LoVo (cell line): ENCODE measurements at places on chromosomes 3 and 15.

DNA sequence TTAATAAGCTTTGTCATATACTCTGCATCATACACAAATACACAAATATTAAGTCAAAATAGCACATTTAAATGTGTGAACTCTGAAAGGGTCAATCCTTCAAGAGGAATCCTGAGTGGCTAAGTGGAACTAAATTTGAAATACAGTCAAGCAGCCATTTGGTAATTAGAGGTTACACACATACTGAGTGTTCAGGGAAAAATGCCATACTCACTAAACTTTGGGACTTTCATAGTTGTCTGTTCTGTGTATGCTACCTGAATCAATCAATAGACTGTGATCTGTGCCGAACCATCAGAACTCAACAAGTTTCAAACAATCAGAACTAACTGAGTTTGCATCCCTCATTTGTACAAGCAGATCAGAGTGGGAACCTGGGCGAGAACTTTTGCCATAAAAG is 15.3 kb downstream of the ANKRD28 start:
- no peak for DNase-seq

GRCh38 chr3:101946906-101947305 is 97.6 kb downstream of the NFKBIZ start:
- no peak for DNase-seq

- DNase-seq: no peak
Observed at GRCh38 chr3:193140381-193140780, 100.6 kb upstream of the PLAAT1 start.

DNA sequence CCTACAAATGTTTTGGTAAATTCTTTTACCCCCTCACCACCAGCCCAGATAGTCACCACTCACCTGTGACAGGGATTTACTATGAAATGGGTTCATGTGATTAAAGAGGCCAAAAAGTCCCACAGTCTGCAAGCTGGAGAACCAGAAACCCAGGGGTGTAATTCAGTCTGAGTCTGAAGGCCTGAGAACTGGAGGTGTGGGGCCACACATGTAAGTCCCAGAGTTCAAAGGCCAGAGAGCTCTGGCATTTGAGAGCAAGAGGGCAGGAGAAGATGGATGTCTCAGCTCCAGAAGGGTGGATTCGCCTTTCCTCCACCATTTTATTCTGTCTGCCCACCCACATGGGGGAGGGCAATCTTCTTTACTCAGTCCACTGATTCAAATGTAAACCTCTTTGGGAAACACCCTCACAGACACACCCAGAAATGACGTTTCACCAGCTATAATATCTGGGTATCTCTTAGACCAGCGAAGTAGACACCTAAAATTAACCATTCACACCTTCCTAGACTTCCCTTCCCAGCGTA is 11.9 kb downstream of the RTP3 start:
- no peak for DNase-seq

- no peak for DNase-seq
Observed at GRCh38 chr3:134665243-134665642, 14.4 kb upstream of the KY start.

DNA sequence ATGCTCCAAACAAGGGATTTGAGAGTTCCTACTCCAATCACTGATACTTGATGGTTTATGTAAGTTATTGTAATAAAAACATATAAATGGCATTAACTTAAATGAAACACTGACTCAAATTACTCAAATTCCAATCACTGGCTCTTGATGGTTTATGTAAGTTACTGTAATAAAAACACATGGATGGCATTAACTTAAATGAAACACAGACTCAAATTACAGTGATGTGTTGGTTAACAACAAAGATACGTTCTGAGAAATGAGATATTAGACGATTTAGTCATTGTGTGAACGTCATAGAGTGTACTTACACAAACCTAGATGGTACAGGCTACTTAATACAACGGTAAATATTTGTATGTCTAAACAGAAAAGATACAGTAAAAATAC is 6.6 kb downstream of the MOBP start:
- no peak for DNase-seq

- no peak for DNase-seq
Observed at GRCh38 chr3:151962352-151962751, 88.9 kb downstream of the SUCNR1 start.

DNA sequence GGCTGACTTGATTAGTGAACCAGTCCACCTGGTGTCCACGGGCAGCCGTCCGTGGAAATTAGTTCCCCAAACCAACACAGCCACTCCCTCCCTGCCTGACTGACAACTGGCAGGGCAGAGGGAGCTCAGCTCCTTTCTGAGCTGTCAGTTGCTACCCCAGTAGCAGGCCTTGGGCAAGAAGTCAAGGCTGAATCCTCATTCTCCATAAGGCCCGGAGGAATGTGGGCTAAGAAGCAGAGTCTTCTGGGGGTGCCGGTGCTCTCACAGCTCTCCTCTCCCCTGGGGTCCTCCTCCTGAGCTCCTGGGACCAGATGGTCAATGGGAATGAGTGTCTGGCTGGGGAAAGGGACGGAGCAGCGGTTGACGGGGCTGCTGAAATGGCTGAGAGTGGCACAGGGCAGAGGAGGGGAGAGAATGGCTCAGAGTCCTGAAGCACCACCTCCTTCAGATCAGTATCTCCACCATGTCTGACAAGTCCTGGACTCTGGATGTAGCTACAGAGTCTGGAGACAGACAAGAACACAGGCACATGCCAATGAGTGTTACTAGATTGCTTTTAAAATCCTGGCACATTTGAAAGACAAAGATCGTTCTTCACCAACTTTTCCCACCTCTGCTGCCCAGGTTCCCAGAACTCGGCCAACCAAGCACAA is 16.9 kb downstream of the AMOTL2 start:
- no peak for DNase-seq

GRCh38 chr15:40782609-40783227 is 12.9 kb downstream of the C15orf62 start:
- peak; percentile 86 for DNase-seq

DNA sequence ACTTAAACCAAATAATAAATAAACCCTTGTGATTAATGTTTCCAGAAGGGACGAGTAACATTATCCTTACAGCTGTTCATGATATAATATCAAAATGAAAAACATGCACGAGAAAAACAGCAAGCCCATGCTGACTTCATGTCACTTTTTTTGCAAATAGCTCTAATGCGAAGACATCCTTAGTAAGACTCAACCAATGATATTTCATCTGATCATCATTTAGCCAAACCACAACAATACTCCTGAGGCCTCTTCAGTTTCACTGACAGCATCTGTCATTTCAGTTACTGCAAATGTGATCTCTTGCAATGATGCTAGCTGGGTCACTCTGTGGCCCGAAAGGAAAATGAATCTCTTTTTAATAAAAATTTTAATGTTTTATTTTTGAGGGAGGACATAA is 74.0 kb downstream of the POLR2M start:
- no peak for DNase-seq

DNA sequence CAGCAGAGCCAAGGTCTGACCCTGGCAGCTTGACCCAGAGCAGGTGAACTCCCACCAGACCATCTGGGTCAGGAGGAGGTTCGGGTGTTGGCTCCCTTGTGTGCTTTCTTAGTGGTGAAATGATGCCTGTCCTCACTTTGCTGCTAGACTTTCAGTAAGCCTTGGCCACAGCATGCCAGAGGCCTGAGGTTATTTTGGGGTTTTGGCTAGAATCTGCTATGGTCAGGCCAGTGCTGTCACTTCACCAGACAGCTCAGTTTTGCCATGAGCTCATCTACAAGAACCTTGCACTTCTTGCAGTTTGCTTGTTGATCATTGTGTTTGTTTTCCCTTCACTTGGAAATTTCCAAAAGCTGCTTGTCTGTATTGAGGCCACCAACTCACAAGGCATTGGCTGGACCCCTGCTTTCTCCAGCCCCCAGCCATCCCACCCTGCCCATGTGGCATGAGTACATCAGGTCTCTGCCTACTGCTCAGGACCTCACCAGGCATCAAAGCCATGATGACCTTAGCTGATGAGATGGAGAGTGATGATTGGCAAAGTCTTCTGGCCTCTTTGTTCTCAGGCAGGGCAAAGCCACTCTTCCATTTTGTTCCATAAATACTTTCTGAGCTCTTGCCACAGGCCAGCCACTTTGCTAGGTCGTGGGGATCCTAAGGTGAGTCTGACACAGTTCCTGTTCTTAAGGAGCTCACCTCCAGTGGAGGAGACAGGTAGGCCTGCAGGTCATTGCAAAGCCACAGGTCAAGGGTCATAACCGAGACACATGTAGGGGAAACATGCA is 122.6 kb downstream of the ARNT2 start:
- DNase-seq: no peak

- DNase-seq: no peak
Observed at GRCh38 chr3:36416599-36416998, 36.3 kb downstream of the STAC start.
